ENCODE measurements at places on chromosomes 6 and 20.

DNA sequence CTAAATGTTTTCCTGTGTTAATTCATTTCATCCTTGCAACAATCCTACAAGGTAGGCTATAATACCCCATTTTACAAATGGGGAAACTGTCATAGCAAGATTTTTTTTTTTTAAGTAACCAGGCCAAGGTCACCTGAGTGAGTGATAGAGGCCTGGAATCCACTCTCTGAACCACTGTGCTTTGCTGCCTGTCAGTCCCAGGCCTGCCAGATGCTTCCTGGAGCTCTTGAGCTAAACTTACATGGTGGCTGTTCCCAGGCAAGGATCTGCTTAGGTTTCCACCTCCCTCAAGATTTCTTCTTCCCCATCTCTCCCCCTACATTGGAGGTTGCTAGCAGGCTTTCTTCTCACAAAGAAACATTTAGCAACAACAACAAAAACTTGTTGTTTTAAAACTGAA is 32.7 kb upstream of the RNF8 start:
- DNase-seq, result no peak

- DNase-seq, result no peak
Observed at GRCh38 chr20:2754424-2754823, 46.0 kb downstream of the CPXM1 start.

GRCh38 chr6:155275808-155276480 is 12.1 kb downstream of the CLDN20 start:
- no peak for DNase-seq

- DNase-seq, result no peak
Observed at GRCh38 chr20:56816349-56816748, 187.2 kb downstream of the TFAP2C start.

Measured in NCI-H460 (cell line).